Left renal cortex interstitium (tissue), 4 donors: ENCODE measurements at places on chromosomes 11 and 22. TPM values are rescaled to one million over a fixed set of nuclear protein-coding genes. Genes with fewer than 3 reads are reported as not detected.

GRCh38 chr11:104817973-104818372 lies 80.3 kb downstream of the CASP12 start:
- DNase-seq: no peak

GRCh38 chr11:37512156-37512780 lies 914.2 kb upstream of the RAG2 start:
- no peak for DNase-seq

- DNase-seq: no peak
These were observed 55.1 kb upstream of the SCUBE2 start for GRCh38 chr11:9146477-9146876.

DNA sequence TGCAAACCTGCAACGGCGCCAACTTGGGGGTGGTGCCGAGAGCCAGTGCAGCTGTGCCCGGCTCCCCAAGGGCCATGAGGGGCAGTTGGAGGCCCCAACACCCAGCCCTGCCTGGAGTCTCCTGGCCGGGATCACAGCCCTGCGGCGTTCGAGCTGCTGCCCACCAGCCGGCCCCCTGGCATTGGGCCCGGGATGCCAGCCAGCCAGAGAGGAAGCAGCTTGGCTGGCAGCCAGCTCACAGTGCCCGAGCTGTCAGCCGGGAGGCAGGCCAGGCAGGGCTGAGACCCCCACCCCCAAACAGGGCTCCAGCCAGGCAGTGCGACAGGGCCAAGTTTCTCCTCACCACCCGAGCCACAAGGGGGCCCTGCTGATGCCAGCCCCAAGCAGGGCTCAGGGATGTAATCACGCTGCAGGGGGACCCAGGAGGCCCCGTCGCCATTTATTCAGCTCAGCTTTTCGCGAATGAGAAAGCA lies 26.0 kb upstream of the TCF20 start:
- no peak for DNase-seq

- DNase-seq: no peak
These were observed at the start of gene PHLDA2 for GRCh38 chr11:2928605-2929530. Gene PHLDA2 (minus strand): TSS chr11:2929420. CDS start chr11:2929364, 56 bp downstream.

- no peak for DNase-seq
These were observed 29.0 kb upstream of the LRRC32 start for GRCh38 chr11:76699451-76700091.

- no peak for DNase-seq
These were observed 58.2 kb upstream of the HORMAD2 start for GRCh38 chr22:30021881-30022619.

GRCh38 chr22:27124351-27124966 lies 467.1 kb downstream of the MIAT start:
- no peak for DNase-seq

DNA sequence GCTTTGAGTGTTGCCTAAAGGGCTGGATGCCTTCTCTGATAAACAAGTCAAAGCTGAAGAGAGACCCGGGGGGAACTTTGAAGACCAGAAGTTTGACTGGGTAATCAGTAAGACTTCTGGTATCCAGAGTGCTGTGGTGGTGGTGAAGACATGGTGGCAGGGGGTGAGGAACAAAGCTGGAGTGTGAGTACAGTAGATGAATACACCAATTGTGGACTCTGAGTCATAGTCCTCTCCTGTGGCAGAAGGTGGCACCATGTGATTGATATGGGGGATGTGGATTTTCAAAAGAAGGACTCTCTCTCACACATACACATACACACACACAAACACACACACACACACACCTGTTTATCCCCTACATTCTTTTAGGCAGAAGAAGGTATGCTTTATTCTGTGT lies 12.3 kb downstream of the MS4A6A start:
- DNase-seq: no peak

GRCh38 chr11:104524254-104524653 lies 360.3 kb upstream of the PDGFD start:
- DNase-seq: no peak

DNA sequence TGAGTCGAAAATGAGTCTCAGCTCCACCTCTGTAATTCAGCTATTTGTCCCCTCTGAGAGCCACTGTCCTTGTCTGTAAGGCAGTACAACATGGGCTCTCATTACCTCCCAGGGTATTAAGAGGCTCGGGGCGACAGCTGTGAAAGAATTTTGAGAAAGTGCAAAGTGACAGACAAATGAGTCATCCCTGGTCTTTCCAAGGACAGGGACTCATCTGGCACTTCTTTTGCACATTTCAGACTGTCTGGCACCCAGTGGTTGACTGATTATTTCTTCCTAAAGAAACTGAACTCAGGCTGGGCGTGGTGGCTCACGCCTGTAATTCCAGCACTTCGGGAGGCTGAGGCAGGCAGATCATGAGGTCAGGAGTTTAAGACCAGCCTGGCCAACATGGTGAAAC lies 62.1 kb upstream of the ARFGAP3 start:
- no peak for DNase-seq

- DNase-seq: no peak
These were observed 845 bp downstream of the MPPED2 start for GRCh38 chr11:30585125-30585891.

DNA sequence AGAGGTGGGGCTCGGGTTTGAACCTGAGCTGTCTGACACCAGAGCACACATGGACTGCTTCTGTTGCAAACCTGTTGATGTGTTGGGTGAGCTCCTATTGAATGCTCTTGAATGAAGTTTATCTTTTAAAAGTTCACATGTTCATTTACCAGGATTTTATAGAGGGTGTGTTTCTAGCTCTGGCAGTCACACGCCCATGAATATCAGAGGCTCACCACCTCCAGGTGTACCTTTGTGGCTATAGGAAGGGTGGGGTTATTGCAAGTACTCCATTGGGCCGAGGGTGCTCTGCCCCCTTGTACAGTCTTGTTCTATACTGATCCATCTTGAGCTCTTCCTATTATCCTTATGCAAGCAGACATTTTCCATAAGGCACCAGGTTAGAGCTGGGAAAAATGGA lies 9.2 kb downstream of the ENDOD1 start:
- DNase-seq: no peak

DNA sequence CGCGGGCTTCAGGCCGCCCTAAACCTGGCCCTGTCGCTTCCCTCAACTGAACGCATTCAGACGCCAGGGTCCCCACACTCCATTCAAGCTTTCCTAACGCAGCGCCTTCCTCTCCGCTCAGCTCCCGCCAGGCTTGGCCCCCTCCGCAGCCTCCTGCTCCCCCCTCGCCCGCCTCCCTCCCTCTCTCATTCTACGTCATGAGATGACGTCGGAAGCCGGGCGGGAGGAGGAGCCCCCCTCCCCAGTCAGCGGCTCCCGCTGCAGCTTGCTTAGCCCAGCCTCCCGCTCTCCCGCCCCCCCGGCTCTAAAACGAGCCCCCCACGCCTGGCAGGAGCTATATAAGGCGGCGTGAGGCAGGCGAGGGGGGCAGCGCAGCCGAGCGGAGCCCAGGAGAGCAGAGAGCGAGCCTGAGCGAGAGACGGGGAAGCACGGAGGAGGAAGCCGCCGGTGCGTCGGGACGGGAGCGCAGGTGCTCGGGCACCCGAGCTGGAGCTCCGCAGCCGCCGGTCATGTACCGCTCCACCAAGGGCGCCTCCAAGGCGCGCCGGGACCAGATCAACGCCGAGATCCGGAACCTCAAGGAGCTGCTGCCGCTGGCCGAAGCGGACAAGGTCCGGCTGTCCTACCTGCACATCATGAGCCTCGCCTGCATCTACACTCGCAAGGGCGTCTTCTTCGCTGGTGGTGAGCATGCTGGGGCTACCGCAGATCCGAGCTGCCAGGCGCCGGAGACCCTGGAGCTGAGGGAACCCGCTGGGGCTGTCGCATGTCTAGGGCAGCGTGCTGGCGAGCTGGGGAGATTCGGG lies at the start of gene NPAS4:
Gene NPAS4, plus strand, starts transcription at position 365 of the 806 bp plus-strand sequence. Its CDS starts 145 bp downstream, at position 510.
- DNase-seq: no peak

- no peak for DNase-seq
These were observed 27.7 kb downstream of the FAM227A start for GRCh38 chr22:38628444-38628843.

- no peak for DNase-seq
These were observed 4.0 kb upstream of the L3MBTL2 start for GRCh38 chr22:41201141-41201540.

GRCh38 chr11:108569896-108570295 lies 23.7 kb downstream of the EXPH5 start:
- DNase-seq: no peak

GRCh38 chr11:113623114-113623513 lies 83.0 kb downstream of the TMPRSS5 start:
- no peak for DNase-seq

GRCh38 chr22:23580576-23581259 lies 628 bp upstream of the IGLL1 start:
- no peak for DNase-seq

DNA sequence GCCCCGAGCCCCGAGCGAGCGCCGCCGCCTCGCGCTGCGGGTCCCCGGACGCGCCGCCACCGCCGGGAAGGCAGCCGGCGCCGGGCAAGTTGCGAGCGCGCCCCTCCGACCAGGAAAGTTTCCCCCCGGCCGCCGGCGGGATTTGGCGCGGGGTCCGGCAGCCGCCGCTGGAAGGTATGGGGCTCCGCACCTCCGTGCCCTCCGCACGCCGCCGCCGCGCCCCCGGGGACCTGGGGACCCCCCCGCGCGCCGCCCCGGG lies 281 bp downstream of the TSPAN18 start:
- DNase-seq: no peak

DNA sequence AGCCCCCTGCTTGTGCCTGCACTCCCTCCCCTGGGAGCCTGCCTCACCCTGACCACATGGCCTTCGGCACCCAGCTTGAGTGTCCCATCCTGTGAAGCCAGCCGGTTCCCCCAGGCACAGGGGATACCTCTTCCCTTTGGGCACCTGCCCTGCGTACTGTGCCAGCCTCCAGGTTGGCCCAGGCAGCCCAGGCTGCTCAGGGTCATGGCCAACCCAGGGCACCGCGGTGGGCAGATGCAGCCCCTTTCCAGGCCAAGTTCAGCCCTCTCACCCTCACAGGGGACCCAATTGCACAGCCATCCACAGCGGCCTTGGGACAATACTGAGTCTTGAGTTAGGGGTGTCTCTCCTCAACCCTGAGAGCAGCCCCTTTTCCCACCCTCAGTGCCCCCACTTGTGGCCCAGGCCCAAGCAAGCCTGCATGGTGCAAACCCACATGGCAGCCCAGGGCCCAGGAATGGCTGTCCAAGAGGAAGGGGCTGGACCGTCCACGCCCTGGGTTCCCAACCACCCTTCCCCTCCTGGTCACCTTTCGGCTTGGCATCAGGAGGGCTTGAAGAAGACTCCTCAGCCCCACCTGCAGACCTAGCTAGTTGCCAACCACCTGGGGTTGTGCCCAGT lies 87.7 kb downstream of the CDKN1C start:
- no peak for DNase-seq

GRCh38 chr11:102413497-102413896 lies 39.1 kb downstream of the TMEM123 start:
- no peak for DNase-seq

GRCh38 chr11:3198815-3199214 lies 19.8 kb downstream of the MRGPRG start:
- DNase-seq: no peak

DNA sequence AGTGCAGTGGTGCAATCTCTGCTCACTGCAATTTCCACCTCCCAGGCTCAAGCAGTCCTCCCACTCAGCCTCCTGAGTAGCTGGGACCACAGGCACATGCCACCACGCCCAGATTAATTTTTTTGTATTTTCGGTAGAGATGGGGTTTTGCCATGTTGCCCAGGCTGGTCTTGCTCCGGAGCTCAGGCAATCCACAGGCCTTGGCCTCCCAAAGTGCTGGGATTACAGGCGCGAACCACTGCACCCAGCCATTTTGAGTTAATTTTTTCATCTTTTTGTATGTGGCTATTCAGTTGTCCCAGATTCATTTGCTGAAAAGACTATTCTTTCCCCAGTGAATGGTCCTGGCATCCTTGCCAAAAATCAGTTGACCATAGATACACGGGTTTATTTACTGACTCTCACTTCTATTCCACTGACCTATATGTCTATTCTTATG lies 63.6 kb downstream of the MAPK1 start:
- no peak for DNase-seq

DNA sequence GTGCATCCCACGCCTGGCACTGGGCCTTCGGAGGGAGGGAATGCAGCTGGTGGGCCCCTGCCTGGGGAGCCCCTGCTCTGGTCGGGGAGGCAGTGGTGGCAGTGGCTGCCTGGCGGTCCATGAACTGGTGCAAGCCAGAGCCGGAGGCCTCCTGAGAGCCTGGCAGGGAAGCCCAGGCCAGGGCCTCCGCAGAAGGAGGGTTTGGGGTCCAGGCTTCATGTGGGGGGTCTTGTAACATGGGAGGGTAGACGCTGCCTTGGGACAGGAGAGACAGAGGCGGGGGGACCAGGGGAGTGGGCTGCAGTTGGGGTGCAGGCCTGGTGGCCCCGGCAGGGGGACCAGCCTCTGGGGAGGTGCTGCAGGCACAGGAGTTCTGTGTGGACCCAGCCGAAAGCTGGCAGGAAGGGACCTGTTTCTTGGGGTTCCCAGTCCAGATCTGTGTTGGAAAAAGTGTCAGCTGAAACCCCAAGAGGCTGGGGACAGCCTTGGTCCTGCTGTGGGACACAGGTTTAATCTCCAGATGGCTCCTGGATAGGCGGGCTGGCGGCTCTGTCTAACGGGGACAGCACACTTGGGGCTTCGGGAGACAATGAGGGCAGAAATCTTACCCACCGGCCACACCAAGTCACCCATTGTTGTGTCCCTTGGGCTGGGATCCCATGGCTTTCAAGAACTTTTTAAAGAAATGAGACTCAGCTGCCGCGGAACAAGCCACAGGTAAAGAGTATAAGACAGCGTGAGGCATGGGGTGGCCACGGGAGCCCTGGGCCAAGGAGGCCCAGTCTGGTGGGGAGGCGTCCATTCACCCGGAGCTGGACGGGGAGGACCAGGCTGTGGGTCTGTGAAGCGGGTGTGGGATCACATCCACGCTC lies 73.5 kb downstream of the KCNQ1 start:
- no peak for DNase-seq

GRCh38 chr22:37516456-37516855 lies 2.8 kb downstream of the CARD10 start:
- no peak for DNase-seq

GRCh38 chr11:130220311-130221035 lies 60.9 kb downstream of the ST14 start:
- no peak for DNase-seq

GRCh38 chr11:78941226-78941851 lies 366.7 kb upstream of the NARS2 start:
- no peak for DNase-seq

- DNase-seq: no peak
These were observed 27.9 kb downstream of the RPL3 start for GRCh38 chr22:39291523-39291922.

DNA sequence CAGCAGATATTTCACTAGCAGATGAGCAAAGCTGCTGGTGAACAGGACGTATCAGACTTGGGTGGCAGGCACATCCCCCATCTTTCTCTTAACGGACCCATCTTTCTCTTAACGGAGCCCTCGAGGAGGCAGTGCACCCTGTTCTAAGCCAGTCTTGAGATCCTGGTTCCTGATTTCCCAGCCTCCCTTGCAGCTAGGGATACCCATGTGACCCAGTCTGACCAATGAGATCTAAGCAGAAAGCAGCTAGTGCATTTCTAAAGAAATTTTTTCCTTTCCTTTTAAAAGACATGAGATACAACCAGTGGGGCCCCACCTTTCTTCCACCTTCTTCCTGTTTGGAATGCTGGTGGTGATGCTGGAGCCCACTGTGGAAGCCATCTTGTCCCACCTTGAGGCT lies 13.6 kb upstream of the ELFN2 start:
- DNase-seq: no peak

The SLC22A8 gene
- 41.0 TPM for polyA plus RNA-seq

The CKAP5 gene
- polyA plus RNA-seq: 95.6 TPM

The C11orf65 gene
- 3.1 TPM for polyA plus RNA-seq

The TEX12 gene
- polyA plus RNA-seq: 0.18 TPM

The GGTLC2 gene
- not detected for polyA plus RNA-seq

The OR2D2 gene
- not detected for polyA plus RNA-seq

The ANO1 gene
- 25.0 TPM for polyA plus RNA-seq

The GAS2 gene
- 10.7 TPM for polyA plus RNA-seq

The LRRC75B gene
- 43.8 TPM for polyA plus RNA-seq

The RASSF10 gene
- polyA plus RNA-seq: 29.0 TPM
